ENCODE measurements at places on chromosomes 5 and 9.

DNA sequence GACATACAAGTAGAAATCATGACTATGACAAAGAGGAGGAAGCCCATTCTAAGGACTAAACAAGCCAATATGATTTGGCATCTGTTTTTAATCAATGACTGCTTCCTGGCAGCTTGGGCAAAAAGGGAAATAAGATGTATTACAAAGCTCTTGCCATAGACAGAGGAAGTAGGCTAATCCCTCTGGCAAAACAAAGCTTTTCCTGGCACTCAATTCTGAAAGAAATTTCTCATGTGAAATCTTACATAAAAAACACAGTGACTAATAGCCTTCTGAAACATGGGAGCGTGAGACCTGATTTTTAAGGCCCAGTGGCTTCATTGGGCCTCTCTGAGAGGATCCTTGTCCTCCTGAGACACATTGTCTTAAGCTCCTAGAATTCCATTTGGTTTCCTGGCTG is 93.6 kb downstream of the COL23A1 start:
- DNase-seq: no peak

- no peak for DNase-seq
Observed at GRCh38 chr9:14228602-14229001, 85.3 kb downstream of the NFIB start.

- no peak for DNase-seq
Observed at GRCh38 chr5:18311266-18311665, 677.0 kb downstream of the TAF11L14 start.

DNA sequence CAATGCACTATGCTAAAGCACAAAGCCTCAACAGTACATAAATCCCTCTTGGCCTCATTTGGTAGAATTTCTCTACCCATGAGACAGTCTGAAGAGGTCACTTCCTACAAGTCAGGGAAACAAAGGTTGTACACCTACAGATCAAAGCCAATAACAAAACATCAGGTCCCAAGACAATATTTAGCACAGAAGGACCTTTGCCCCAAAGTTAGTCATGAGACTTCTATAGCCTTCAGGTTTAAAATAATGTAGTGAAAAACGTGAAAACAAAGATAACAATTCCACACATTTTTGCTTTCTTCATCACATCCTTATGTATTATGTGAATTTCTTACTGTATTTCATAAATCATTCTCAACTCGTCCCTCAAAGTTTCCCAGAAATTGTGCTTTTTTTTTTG is 15.8 kb downstream of the AFF4 start:
- no peak for DNase-seq

DNA sequence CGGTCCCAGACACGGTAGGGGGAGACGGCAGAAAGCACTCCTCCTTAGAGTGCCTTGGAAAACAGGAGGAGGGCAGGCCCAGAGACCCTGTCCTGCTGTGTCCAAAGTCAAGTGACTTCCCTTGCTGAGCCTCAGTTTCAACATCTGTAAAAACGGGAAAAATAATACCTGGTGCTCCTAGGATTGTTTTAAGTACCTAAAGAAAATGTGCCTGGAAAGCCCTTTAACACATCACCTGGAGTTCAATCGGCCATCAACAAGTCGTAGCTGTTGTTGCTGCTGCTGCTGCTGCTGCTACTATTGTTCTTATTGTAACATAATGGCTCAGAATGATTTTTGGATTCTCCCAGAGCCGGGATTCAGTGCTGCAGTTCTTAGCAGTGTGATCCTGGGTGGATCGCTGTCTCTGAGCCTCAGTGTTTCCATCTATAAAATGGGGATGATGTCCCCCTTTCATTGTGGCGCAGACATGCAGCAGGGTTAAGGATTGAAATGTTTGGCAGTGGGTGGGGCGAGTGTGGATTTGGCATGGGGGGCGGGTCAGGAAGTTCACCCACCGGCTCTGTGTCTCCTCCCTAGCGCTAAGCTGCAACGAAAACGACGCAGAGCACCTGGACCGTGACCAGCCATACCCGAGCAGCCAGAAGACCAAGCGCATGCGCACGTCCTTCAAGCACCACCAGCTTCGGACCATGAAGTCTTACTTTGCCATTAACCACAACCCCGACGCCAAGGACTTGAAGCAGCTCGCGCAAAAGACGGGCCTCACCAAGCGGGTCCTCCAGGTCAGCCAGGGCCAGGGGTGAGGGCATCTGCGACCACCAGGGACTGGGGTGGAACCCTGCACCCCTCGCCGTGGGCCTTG is 9.2 kb downstream of the LHX2 start:
- no peak for DNase-seq

- no peak for DNase-seq
Observed at GRCh38 chr9:91187965-91188344, 173.8 kb downstream of the AUH start.
